ENCODE measurements at places on chromosomes 3 and 15.

- DNase-seq, result no peak
Measured at GRCh38 chr3:185263423-185263822, 9.6 kb upstream of the EHHADH start.

GRCh38 chr15:53520996-53521395 lies 238.5 kb downstream of the WDR72 start:
- DNase-seq, result no peak

DNA sequence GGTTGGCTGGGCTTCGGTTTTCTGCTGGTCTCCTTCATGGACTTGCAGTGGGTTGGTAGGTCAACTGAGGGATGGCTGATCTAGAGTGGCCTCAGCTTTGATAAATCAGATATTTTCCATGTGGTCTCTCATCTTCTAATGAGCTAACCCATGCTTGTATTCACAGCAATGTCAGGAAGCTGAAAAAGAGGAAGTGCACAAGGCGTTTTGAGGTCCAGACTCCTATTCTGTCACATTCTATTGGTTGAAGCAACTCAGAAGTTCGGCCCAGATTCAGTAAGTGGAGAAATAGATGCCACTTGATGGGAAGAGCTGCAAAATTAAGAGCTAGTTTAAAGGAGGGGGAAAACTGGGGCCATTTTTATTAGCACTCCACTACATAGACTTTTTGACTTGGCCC lies 361.2 kb downstream of the DIPK2A start:
- no peak for DNase-seq

GRCh38 chr3:54426381-54426780 lies 304.0 kb downstream of the CACNA2D3 start:
- DNase-seq, result no peak

DNA sequence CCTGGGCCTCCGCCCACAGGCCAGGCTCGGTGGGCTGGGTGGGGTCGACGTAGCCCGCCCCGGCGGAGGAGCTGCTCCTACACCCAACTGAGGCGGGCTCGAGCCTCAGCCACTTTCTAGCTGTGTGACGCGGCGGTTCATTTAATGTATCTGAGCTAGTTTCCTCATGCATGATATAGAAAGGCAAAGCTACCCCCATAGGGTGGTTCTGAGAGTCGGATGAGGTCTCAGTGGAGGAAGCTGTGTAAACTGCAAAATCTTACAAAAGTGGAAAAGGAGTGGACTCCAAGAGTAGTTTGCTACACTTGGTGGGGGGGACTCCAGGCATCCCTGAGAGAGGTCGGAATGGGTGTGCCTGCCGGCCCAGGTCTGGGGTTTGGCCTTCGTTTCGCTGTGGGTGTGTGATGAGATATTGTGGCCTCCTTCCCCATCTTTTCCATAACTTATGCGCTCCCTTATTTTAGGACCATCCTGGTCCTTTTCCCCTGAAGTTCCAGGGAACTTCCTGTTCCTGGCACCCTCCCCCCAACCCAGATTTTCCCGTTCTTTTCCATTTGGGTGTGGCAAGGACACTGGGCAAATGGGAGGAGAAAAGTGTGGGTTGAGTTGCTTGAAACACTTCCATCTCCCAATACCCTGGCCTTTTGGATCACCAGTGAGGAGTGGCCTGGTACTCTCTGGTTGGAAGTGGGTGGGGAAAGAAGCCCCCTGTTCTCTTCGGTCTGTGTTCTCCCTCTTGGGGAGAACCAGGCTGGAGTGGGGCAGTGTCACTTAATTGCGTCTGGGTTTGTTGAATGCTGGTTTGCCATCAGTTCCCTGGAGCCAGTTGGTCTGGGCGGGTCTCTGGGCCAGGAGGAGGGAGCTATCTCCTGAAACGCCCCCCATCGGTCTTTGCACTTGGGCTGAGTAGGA lies 1.1 kb downstream of the PDIA5 start:
- peak; percentile 80 for DNase-seq
